ENCODE measurements at places on chromosomes 2 and 18. TPM values are rescaled to one million over a fixed set of nuclear protein-coding genes. Genes with fewer than 3 reads are reported as not detected.

The HRH4 gene
- total RNA-seq: not detected

The FBXO48 gene
- 0.49 TPM for total RNA-seq

The RFTN2 gene
- total RNA-seq: 0.72 TPM

The SLC5A7 gene
- total RNA-seq: not detected

The RAB27B gene
- 1.8 TPM for total RNA-seq

The KCNG2 gene
- total RNA-seq: 2.3 TPM

The IKZF2 gene
- total RNA-seq: 18.6 TPM

The DPYSL5 gene
- total RNA-seq: not detected

The SKOR2 gene
- total RNA-seq: not detected

The COL4A4 gene
- total RNA-seq: 45.2 TPM

The CHST9 gene
- not detected for total RNA-seq

The DSG1 gene
- total RNA-seq: not detected

The RESP18 gene
- not detected for total RNA-seq

The ANKRD62 gene
- total RNA-seq: not detected

The RAPH1 gene
- 39.9 TPM for total RNA-seq

The DHRS9 gene
- 29.2 TPM for total RNA-seq

The PLEKHA3 gene
- 4.5 TPM for total RNA-seq

The SLC66A3 gene
- 42.9 TPM for total RNA-seq

The FAM237A gene
- total RNA-seq: not detected

The UGT1A8 gene
- not detected for total RNA-seq

The PSMA8 gene
- not detected for total RNA-seq

The CYTIP gene
- total RNA-seq: not detected

The VWC2L gene
- total RNA-seq: not detected

The CTNNA2 gene
- not detected for total RNA-seq

The RNF144A gene
- total RNA-seq: 1.9 TPM

The C18orf63 gene
- not detected for total RNA-seq
